ENCODE measurements at places on chromosomes 1 and 21.
A peak's percentile ranks its signal among the peaks of the same experiment; 100 is the strongest.

- no peak for DNase-seq
These were observed 29.1 kb downstream of the SERINC2 start for GRCh38 chr1:31441970-31442647.

DNA sequence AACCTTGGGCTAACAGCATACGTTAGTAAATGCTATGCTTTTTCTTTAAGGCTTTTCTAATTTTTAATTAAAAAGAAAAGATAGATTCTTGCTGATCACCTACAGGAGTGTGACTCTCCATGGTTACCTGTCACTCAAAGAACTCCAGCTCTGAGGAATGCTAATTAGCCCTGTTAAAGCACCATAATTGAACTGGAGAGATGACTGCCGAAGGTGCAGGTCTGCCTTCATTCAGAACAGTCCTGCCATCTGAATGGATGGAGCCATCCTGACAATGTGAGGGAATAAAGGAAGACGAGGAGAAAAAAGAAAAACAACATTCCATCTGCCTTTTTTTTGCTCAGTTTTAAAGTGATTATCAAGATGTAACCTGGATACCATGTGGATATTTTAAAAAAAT lies 94.6 kb downstream of the ATP6V1G3 start:
- DNase-seq = no peak

DNA sequence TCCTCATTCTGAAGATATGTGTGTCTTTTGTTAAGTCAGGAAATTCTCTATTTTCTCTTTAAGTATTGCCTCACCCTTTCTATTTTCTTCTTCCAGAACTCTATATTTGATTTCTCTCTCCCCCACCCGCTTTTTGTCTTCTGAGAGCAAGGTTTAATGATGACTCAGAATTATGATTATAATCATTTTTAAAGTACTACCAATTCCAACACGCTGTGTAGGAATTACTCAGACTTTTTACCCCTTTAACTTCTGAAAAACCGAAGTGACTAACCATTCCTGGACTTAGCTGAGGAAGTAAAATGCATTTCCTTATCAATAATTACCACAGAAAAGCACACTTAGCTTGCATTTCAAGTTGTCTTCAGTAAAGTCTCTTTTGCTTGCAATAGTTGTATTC lies 20.8 kb upstream of the SCYL3 start:
- DNase-seq = no peak

- DNase-seq = no peak
These were observed 13.3 kb downstream of the PLXNA2 start for GRCh38 chr1:208230668-208231529.

DNA sequence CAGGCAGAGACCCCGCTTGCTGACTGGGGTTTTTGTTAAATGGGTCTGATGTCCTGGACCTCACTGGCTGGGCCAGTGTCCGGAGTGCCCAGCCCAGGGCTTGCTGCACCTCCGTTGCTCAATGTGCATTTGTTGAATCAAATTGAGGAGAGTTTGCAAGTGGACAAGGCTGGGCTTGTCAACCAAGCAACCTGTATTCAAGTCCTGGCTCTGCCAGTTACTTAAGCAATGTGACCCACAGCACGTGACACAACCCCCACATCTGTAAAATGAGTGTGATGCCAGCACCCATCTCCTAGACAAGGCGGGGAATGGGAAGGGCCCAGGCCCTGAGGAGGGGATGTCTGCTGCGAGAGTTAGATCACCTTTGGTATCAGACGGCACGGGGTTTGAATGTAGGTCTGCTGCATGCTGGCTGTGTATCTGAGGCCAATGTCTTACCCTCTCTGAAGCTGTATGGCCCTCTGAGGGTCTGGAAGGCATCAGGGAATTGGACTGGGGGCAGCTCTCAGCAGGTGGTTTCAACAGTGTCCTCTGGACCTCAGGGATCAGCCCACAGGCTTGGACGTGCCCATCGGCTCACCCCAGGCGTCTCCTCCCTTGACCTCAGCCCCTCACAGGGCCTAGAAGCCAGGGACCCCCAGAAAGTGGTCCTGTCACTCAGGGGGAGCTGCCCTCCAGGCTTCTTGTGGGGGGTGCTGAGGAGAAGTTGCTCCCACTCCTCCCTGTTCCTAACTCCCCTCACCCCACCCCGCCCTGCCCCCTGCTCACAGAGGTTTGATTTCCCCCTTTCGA lies 51.0 kb upstream of the RUNX3 start:
- DNase-seq = no peak

DNA sequence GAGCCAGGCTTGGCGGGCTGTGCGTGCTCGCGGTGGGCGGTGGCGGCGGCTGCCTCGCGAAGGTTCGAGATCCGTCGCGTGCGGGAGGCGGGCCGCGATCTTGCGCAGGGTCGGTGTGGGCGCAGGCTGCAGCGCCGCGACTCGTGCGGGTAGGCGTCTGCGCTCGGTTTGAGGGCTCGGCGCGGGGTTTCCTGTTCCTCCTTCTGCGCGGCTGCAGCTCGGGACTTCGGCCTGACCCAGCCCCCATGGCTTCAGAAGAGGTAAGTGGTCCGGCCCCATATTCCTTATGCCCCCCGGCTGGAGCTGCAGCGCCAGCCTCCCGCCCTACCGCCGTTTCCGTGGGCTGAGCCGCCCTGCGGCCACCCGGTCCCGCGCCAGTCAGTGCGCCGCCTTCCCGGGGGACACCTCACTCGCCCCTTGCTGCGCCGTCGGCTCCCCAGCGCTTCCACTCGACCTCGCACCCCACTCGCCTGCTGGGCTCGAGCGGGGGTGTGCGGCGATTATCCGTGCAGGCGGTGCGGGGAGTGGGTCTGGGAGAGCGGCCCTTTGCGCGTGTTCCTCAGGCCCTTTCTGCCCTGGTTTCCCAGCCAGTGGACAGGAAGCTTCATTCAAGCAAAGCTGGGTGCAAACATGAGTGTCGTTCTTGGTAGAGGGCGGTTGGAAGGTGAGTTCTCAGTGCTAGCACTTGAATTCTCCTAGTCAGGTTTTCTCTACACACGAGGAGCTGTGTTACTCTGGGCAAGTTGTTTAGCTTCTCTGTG lies at the start of gene CACYBP:
Gene CACYBP (plus strand): TSS at position 12 of the 761 bp plus-strand sequence. CDS start 234 bp downstream, at position 246.
- no peak for DNase-seq

- DNase-seq = no peak
These were observed 5.2 kb upstream of the C2CD2 start for GRCh38 chr21:41958886-41959563.

GRCh38 chr1:187262731-187263130 lies 434.0 kb downstream of the PLA2G4A start:
- DNase-seq = no peak

GRCh38 chr1:2376261-2376741 lies 15.1 kb downstream of the MORN1 start:
- DNase-seq = no peak

DNA sequence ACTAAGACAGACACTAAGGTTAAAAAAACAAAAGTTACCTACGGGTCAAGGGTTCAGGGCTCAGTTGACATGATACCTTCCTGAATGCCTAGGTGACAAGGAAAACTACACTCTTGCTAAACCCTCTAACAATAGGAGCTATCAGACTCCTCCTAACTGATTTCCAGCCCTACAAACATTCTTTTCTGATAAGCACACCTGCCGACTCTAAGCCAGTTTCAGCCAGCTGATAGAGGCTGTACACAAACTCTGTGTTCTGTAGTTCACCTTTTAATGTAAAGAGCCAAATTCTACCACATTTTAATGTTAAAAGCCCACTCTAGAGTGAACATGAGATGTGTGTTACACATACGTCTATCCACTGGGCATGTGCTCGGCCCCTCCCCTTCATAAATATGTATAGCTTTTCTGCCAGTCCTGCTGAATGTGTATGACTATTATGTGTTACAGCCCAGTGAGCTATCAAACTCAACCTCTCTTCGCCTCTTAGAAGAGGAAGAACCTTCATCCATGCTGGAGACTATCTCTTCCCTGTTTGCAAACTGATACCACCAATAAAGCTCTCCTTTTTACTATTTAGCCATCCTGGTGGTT lies 40.0 kb upstream of the FAM163A start:
- no peak for DNase-seq

DNA sequence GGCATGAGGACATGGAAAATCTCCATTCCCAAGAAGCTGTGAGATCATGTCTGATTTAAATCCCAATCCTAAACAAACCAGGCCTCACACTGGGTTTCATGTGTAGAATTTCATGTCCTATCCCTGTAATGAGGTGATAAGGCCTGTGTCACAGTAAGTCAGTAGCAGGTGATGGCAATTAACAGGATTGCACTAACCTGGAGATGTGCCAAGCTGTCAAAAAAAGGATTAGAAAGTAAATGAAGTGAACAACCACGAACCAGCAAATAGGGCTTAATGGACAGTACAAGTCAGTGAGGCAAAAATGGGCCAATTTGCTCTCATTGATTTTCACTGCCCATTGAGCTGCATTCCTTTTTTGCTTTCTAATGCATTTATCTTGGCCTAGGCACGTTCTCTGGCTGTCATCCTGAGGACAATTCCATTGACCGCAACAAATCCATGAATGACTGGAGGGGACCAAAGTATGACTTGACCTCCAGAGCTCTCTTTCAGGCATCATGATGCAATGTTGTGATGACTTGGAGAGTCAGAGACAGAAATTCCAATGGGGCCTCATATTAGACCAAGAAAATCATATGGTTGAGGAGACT lies 673.6 kb upstream of the ADGRL2 start:
- no peak for DNase-seq

- peak; percentile 59 for DNase-seq
These were observed 742 bp upstream of the PDE9A start for GRCh38 chr21:42652527-42653230.

DNA sequence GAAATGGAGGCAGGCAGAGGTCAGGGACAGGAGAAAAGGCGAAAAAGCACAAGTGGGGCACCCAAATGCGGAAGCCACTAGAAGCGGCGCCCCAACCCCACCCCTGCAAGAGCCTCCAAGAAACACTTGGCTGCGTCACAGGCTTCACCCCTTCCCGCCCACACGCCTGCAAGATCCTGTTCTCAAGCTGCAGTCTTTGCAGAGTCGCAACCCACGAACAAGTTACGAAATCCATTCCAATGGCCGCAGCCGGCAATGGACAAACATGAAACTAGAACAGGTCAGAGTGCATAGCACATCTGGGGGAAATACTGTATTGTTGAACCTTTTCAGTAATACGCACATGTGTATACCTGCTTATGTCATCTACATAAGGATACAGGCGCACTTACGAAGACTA lies 103.6 kb downstream of the PSMG1 start:
- DNase-seq = no peak

- no peak for DNase-seq
These were observed 69.1 kb downstream of the AGPAT3 start for GRCh38 chr21:43934116-43934515.

GRCh38 chr1:155966135-155966534 lies 12.2 kb downstream of the ARHGEF2 start:
- DNase-seq = no peak

- DNase-seq = no peak
These were observed 32.9 kb upstream of the RASAL2 start for GRCh38 chr1:178060789-178061556.

- DNase-seq = no peak
These were observed 164.4 kb upstream of the ZRANB2 start for GRCh38 chr1:71245246-71245645.

- no peak for DNase-seq
These were observed 60.4 kb upstream of the ENAH start for GRCh38 chr1:225713281-225713680.

GRCh38 chr21:42347601-42348327 lies 3.0 kb downstream of the TFF2 start:
- DNase-seq = no peak

GRCh38 chr1:212518188-212519054 lies 85.7 kb downstream of the NENF start:
- no peak for DNase-seq

- DNase-seq = no peak
These were observed 170.7 kb upstream of the POU3F1 start for GRCh38 chr1:38217316-38217715.

- DNase-seq = no peak
These were observed 125.6 kb upstream of the LMO4 start for GRCh38 chr1:87202922-87203655.

DNA sequence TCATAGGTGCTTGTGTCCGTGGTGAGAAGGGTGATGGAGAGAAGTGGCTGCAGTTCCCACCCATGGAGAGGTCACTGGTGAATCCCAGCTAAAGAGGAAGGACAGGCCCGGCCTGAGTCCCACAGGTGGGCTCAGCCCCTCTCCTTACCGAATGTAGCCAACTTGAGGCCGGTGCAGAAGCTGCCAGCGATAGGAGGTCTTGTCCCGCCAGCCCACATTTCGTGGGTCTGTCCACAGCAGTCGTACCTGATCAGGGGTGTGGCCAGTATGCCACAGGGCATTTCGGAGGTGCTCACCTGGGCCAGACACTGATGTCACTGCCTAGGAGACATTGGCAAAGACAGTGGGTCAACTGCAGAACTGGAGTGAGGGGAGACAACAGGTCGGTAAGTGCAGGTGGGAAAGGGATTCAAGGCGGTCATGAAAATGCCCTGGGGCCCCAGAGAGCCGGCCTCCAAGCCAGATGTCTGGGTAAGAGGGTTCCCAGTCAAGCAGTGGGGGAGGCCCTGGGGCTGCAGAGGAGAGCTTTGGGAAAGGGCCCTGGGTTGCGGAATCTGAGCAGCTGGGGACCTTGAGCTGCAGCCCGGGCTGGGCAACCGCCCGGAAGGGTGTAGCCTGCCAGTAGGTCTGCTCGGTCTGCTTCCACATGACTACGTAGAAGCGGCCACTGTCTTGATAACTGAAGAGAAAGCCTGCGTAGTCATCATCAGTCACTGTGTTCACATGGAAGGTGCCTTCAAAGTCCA lies 10.6 kb downstream of the THBS3 start:
- DNase-seq = no peak

- no peak for DNase-seq
These were observed 489.3 kb downstream of the AMY1C start for GRCh38 chr1:104238991-104239390.

DNA sequence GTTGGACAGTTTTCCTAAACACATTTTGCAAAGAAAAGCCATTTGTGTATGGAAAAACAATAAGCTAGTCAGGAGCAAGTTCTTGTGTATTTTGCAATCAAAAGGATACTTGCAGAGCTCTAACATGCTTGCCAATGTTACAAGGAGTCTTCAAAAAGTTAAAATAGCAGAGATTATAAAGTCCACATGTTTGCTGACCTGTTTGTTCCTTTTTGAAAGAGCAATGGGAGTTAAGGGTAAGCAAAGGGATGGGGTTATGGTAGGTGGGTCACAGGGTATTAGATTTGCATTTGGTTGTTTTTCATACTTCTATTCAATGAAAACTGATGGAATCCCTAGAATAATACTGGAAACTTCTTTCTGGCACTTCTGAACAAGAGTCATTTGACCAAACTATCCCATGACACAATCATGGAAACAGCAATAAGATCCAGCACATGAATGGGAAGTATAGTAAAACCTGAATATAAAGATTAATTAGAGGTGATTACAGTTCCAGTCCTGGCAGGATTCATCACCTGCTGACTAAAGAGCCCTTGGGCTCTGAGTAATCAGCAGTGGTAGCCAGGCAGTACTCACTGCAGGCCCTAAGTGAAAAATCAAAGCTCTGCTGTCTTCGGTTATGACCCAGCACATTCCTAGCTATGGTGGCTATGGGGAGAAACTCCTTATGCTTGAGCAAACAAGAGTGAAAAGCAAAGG lies 27.1 kb upstream of the ZC3H11B start:
- no peak for DNase-seq

- DNase-seq = no peak
These were observed 190.9 kb upstream of the ADGRL4 start for GRCh38 chr1:79197421-79197820.

- DNase-seq = no peak
These were observed 20.8 kb downstream of the CLDN14 start for GRCh38 chr21:36459098-36459497.

- no peak for DNase-seq
These were observed 471.7 kb upstream of the ADGRL2 start for GRCh38 chr1:81329041-81329440.

GRCh38 chr1:171116676-171117075 lies 26.0 kb downstream of the FMO3 start:
- no peak for DNase-seq

GRCh38 chr1:229191066-229191674 lies 79.7 kb upstream of the RAB4A start:
- DNase-seq = no peak
